CD4-positive, alpha-beta T cell treated with Interleukin-1 beta for 1 hour (primary cell): ENCODE measurements at places on chromosomes 3 and 15.

DNA sequence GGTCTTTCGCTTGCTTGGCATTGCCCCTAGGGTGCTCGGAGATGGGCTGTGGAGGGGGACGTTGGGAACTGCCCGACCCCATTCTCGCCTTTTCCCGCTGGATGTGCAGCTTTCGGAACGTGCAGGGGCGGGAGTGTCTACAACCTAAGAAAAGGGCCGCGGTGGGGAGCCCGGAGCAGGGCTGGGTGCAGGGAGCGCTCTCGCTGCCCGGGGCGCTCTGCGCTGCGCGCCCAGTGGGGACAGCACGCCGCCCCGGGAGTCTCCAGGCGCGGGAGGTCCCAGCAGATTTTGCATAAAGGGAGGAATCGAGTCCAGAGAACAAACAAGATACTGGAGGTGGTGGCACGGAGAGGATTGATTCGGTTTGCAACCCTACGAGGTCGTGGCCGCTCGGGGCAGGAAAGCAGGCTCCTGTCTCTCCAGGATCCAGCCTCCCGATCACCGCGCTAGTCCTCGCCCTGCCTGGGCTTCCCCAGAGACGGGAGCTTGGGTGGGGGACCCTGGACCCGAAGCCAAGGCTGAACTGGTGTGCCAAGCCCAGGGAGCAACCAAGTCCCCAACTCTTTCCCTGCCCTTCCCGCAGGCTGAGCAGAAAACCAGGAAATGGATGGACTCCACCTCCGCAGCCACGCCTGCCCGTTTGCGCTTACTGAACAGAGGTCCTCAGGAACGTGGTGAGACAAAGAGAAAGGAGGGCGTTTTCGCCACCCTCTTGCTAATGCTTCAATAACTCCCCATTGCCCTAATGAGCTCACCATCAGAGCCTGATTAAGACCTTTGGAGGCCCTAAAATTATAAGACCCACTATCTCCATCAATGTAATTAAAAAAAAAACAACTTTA, 59.7 kb downstream of the NOX5 start:
- DNase-seq: no peak

- DNase-seq: peak; percentile 3
Measured at GRCh38 chr15:67784090-67784781, 41.1 kb upstream of the SKOR1 start.

- no peak for DNase-seq
Measured at GRCh38 chr3:3066378-3066777, 43.8 kb downstream of the IL5RA start.

GRCh38 chr3:67362686-67363085, 291.7 kb downstream of the SUCLG2 start:
- DNase-seq: no peak

DNA sequence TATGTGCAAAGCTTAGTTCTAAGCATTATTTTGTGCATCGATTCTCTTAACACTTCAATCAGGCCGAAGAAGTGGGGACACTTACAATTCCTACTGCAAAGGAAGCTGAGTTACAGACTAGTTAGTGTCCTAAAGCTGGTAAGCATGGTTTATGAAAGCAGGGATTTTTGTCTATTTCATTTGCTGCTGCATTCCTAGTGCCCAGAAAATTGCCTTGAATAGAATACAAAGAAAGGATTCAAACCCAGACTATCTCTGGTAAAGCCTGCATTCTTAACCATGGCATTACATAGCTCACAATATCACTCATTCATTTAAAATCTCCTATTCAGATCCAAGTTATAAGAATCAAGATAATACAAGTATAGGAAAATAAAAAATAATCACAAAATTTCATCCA, 24.4 kb upstream of the CPOX start:
- no peak for DNase-seq

DNA sequence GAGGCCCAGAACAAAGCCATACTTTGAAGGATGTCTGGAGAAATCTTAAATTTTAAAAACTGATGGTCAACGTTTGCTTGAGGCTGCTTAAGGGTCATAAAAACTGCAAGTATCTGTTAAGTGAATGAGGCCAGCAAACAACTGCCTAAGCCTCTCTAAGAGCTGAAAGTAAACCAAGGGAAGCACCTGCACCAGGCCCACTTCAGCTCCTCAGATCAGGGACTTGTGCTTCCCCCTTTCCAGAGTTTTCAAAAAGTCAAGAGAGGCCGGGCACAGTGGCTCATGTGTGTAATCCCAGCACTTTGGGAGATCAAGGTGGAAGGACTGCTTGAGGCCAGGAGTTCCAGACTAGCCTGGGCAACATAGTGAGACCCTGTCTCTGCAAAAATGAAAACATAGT, 9.1 kb downstream of the FBXL22 start:
- DNase-seq: no peak

GRCh38 chr3:117743993-117744392, 1034.4 kb downstream of the TUSC7 start:
- DNase-seq: no peak
